NCI-H187 (cell line): ENCODE measurements at places on chromosomes 13 and 19.
A peak's percentile ranks its signal among the peaks of the same experiment; 100 is the strongest.

GRCh38 chr13:113066746-113067145 lies 38.8 kb upstream of the F7 start:
- DNase-seq, result no peak

GRCh38 chr13:33518452-33518851 lies 232.9 kb upstream of the STARD13 start:
- peak; percentile 9 for DNase-seq

DNA sequence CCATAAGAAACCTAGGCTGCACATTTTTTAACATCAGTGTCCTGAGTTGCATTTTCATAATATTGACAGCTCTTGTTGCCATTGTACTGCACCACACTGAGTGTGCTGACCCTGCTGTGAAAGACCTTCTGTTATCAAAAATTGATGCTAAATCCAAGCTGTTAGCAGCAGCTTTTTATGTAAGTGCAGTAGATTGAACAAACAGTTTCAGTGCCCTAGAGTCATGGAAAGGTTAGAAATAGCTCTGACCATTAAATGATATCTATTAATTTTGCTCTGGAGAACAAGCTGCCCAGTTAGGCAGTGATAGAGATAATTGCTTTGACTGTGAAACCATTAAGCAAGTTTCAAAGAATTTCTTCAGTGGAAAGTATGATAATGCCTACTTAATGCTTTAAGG lies 1289.2 kb upstream of the PCDH20 start:
- DNase-seq, result no peak

- DNase-seq, result no peak
These were observed 163.1 kb downstream of the STK24 start for GRCh38 chr13:98413796-98414195.

DNA sequence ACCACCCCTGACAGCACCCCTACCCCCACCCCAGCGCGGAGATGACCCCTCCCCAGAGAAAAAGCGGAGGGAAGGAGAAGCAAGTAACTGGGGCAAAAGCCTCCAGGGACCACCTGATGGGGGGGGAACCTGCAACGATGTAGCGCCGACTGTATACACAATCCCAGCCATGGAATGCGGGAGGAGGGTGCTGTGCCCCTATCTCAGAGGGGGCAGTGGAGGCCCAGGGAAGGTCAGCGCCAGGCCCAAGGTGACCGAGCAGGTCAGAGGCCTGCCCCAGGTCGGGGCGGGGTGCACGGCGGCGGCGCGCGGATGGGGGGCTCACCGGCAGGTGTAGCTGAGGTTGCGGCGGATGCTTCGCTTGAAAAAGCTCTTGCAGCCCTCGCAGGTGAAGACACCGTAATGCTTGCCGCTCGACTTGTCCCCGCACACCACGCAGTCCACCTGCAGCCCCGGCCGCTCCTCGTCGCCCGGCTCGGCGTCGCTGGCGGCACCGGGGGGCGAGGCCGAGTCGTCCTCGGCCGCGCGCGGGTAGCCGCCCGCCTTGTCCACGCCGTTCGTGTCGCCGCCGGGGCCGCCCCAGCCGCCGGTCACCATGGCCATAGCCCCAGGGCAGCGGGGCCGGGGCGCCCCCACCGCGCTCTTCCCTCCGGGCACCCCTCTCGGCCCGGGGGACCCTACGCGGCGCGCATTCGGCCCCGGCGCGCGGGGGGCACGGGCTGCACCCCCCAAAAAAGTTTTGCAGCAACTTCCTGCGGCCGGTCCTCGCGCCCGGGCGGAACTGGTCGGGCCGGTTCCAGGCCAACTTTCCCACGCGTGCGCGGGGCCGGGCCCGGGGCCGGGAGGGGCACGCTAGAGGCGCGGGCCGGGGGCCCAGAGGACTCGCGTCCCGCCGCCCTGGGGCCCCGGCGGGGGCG lies 843 bp downstream of the NR2F6 start:
- no peak for DNase-seq

GRCh38 chr13:113788413-113789135 lies 29.5 kb downstream of the TMEM255B start:
- no peak for DNase-seq

DNA sequence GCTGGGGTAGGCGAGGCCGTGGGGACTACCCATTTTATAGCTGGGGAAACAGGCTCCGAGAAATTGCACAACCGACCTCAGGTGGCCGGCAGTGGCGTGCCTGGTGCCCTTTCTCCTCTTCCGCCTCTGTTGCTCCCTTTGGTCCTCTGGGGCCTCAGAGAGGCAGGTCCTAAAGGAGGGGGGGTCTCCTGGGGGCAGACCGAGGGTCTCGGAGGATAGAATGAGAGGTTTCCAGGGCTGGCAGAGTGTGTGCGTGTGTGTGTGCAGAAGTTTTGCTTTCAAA lies 11.3 kb downstream of the STX10 start:
- no peak for DNase-seq

GRCh38 chr13:20398459-20398858 lies 127.2 kb downstream of the CRYL1 start:
- no peak for DNase-seq

DNA sequence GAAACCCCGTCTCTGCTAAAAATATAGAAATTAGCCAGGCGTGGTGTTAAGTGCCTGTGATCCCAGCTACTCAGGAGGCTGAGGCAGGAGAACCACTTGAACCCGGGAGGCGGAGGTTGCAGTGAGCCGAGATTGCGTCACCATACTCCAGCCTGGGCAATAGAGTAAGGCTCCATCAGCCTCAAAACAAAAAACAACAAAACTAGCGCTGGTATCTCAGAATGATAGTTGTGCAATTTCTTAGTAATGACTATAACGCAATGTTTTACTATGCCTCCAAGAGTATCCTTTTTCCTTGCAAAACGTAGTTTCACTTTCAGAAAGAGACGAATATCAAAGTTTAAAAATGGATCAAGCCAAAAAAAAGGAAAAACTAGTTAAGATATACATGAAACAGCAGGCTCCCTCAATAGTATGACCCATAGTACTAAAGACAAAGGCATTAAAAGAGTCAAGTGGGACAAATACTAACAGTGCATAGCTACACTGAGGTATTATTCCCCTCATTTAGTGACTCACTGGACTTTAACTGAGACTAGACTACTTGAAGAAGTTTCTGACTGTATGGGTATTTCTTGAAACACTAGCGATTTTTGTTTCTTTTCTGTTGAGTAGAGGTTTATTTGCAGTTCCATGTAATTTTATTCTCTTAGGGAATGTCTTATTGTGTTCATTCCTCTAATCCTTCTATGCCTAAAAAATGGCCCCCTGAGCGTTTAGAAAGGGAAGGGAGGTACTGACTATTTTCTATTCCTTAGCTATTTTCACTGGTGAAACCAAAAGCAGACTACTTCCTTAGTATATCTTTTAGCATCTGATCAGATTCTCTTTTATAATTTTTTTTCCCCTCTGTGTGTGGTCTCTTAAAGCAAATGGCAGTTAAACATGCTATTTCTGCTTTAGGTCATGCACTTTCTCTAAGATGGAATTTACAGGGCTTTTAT lies 10.4 kb upstream of the ITM2B start:
- DNase-seq, result no peak

DNA sequence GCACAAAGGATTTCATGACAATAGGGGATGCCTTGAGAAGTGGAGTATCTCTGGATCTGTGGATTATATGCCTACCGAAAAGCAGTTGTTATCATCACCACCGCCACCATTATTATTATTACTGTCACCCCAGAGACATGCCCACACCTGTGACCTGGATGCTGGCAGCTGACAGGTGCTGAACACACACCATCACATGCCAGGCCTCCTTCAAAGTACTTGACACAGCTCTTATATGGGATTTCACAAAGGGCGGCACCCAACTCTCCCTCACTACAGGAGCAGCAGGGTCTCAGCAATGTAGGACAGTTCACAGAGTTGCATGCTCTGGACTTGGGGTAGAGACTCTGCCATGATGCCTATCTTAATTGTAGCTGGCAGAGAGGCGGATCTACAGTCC lies 5.6 kb upstream of the GPR42 start:
- DNase-seq, result no peak

- DNase-seq, result peak; percentile 27
These were observed at the start of gene KASH5 for GRCh38 chr19:49387936-49388372. TSS of gene KASH5 (plus strand) at chr19:49388249. CDS start at chr19:49390884, 2,635 bp downstream.

DNA sequence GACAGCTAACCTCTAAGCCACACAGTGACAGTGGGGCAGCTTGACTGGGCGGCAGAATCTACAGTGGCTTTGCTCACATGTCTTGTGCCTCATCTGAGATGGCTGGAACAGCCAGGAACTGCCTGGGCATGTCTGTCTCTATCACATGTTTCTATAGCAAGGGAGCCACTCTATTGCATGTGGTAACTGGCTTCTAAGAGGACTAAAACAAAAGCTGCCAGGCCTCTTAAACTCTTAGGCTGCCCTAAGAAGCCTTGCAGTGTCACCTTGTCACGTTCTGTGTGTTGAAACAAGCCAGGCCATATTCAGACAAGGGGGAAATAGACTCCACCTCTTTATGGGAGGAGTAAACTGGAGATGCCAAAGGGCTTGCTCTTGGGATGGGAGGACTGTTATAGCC lies 122.9 kb upstream of the MAB21L1 start:
- DNase-seq, result no peak

- DNase-seq, result no peak
These were observed 17.0 kb upstream of the ZNF460 start for GRCh38 chr19:57263244-57263741.

DNA sequence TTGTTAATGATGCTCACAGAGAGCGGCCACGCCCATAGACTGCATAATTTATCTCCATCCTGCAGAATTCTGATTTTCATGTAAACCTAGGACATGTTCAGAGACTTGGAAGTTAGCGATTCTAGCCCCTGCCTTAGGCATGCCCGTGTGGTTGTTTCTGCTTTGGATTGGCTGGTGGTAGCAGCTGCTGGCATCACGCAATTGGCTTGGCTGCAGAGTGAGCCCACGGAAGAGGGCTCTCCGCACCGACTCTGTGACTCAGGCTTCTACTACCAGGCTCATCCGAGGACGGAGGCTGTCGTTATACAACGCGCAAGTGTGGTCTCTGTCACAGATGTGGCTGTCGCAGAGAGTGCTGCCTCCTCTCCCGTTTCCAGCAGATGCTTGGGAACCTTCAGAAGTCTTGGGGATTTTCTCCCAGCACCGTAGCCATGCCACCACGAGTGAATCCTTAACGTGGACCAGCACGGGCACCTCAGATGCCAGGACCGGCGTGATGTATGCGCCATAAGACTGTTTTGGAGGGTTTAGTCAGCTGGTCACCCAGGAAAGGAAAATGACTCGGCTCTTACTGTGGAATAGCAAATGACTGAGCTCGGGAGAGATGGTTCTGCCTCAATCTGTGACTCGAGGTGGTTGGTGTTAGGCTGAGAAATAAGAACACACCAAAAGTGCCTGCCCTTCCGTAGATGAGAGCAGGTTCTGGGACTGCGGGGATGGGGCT lies 61.0 kb upstream of the F7 start:
- no peak for DNase-seq

DNA sequence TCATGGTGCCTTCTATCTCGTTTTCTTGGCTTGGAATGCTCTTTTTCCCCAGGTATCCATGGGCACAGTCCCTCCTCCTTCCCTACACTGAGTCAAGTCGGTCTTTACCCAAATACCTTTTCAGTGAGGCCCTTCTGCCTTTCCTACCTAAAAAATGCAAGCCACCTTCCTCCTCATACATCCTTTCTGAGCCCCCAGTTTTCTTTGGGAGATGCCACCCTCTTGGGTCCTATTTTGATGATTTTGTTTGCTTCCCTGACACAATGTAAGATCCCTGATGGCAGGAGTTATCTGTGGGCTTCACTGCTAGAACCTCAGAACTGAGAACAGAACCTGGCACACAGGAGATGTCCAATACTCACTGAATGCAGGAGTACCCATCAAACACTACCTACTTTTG lies 22.3 kb downstream of the NLRP13 start:
- DNase-seq, result no peak

DNA sequence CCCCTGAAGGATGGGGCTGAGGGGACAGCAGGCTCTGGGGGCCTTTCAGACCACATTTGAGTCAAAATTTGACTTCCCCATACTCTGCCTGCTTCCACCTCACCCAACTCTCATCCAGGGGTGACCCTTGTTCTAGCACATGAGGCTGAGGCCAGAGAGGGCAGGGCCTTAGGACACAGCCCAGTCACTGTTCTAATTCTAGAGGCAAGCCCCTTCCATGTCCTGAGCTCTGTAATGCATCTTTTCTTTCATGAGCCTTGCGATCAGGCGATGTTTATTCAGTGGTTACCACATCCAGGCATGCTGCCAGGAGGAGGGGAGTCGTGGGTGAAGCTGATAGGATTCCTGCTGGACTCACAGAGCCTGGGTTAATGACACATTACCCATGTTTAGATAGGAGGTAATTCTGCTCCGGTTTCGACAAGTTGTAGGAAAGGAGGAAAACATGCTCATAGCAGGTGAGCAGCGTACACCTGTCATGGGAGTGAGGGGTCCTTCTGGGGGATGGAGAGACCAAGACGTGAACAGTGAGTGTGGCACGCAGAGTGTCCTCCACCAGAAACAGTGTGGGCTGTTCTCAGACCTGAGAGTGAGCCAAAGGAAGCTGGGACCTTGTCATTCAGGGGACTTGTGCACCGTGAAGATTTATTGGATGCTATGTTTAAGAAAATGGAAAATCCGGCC lies 9.3 kb downstream of the RPS9 start:
- DNase-seq, result peak; percentile 85

DNA sequence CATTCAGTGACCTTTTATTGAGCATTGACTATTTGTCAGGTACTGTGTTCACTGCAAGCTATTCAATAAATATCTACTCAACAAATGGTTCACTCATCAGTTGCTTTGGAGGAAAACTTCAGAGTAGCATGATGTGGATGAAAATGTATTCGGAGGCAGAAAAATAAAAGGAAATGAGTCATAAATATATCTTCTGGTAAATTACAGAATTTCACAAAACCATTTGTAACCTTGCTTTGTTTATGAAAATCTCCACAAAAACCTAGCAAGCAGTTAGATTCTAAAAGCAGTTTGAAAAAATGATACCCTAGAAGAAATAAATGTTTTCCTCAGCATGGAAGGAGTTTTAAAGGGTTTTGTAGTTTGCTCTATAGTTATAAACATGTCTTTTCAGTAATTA lies 399.6 kb downstream of the LMO7 start:
- no peak for DNase-seq

- no peak for DNase-seq
These were observed 36.7 kb downstream of the ZAR1L start for GRCh38 chr13:32278426-32278825.

- DNase-seq, result no peak
These were observed 204.5 kb upstream of the SLITRK1 start for GRCh38 chr13:84086847-84087162.

- no peak for DNase-seq
These were observed 8.4 kb downstream of the SPRYD7 start for GRCh38 chr13:49927755-49928154.

DNA sequence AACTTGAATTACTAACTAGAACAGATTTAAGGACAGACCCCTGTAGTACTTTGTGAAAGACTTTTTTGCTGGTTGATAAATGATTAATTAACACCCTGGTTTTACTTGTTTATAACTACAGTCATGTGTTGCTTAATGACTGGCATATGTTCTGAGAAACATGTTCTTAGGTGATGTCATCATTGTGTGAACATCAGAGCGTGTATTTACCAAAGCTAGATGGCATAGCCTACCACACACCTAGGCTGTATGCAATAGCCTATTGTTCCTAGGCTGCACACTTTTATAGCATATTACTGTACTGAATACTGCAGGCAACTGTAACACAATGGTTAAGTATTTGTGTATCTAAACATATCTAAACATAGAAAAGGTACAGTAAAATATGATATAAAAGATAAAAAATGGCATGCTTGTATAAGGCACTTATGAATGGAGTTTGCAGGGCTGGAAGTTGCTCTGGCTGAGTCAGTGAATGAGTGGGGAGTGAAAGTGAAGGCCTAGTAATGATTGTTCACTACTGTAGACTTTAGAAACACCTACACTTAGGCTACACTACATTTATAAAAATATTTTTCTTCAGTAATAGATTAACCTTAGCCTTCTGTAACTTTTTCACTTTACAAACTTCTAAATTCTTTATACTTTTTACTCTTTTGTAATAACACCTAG lies 260.3 kb downstream of the KCNRG start:
- no peak for DNase-seq
